GM19239 (cell line): ENCODE measurements at places on chromosomes 13 and 19.

- DNase-seq = no peak
Measured at GRCh38 chr13:46320406-46320805, 66.6 kb downstream of the RUBCNL start.

DNA sequence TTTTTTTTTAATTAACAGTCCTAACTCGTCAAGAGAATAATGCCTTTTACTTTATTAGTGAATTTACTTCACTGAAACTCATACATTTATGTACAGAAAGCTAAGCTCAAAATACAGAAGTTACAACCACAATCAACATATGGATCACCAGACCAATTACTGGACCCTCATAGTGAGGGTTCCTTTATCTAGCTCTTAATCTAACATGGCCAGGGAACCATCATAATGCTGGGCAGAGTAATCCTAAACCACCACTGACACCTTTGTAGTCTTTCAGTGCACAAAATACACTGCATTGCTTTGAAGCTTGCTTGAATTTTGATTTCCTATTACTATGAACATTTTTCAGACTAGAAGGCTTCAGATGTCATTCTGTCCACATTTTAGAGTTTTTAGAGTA is 1406.6 kb upstream of the PCDH9 start:
- DNase-seq = no peak

GRCh38 chr13:22017226-22017625 is 346.4 kb downstream of the FGF9 start:
- DNase-seq = no peak

DNA sequence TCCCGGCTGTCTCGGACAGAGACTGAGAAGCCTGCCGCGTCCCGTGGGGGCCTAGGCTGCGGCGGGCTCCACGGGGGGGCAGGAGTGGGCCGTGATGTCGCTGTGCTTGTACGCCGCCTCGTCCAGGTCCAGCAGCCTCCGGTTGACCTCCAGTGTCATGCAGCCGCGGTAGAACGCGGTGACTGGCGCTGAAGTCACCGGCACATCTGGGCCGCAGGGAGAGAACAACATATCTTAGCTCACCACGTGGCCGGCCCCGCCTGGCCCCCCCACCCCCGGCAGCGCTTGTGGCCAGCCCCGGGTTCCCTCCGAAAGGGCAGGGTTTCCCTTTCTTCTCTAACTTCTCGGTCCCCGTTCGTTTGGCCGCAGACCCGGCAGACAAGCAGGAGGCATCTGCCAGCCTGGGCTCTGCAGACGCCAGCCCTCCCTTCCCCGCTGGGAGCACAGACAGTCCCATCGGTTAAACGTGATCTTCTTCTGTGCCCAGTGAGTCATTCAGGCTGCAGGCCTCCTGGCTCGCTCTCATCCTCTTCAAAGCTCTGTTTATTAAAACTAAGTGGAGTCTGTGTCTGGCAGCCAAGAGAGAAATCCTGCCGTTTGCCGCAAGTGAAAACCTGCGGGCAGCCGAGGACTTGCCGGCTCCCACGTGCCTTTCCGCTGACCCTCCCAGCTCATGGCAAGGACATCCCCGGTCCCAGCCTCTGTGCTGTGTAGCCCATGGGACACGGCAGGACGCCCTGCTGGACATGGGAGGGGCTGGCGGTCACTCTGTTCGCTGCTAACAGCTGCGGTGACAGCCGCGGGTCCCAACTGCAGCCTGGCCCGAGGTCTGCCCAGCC is 42.8 kb downstream of the GAS6 start:
- DNase-seq = no peak

DNA sequence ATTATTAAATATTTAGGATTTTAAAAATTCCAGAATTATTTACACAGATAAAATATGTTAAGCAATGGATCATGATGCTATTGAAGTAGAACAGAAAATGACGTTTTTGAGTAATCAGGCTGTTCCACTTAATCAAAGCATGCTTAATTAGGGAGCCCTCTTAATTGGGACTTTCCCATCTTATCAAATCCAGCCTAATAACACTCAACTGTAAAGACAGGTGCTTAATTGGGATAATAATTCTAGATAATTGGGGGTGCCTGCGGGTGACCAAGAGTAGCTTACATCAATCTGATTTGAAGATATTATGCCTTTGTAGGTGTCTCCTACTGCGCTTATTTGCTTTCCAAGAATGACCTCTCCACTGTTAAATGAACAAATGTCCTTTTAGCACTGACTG is 742.2 kb upstream of the SLITRK6 start:
- no peak for DNase-seq

DNA sequence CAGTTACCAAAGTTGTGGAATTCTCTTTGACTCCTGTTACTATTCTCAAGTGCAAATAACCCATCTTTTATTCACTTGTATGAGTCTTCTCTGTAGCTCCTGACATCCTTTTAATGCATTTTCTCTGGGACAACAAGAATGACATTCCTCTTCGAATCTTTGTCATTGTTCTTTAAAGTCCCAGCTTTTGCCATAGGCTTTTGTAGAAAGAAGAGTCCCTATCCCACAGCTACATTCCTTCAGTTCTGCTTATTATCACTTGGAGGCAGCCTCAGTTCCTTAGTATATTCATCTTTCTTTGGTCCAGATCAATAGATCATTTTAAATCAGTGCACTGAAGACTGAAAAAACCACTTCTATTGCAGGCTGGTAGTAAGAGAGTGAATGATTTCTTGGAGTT is 560.2 kb downstream of the DACH1 start:
- DNase-seq = no peak

DNA sequence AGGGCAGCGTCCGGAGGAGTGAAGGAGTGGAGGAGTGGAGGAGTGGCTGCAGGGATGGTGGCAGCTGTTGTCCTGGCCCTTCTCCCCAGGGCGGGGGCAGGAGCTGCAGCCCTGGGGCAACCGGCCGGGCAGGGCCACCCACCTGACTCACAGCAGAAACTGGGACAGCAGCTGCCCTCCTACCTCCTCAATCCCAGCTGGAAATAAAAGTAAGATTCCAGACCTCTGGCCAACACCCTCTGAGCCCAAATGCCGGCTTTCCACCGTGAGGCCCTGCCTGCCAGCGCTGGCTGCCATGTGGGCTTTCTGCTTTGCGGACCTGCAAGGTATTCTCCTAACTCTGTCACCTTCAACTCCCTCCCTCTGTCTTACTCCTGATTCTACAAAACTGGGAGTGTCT is 3.3 kb upstream of the CLPP start:
- no peak for DNase-seq

- no peak for DNase-seq
Measured at GRCh38 chr19:53789708-53790678, 34.1 kb downstream of the NLRP12 start.

- no peak for DNase-seq
Measured at GRCh38 chr13:99909836-99910619, 61.5 kb downstream of the ZIC5 start.

DNA sequence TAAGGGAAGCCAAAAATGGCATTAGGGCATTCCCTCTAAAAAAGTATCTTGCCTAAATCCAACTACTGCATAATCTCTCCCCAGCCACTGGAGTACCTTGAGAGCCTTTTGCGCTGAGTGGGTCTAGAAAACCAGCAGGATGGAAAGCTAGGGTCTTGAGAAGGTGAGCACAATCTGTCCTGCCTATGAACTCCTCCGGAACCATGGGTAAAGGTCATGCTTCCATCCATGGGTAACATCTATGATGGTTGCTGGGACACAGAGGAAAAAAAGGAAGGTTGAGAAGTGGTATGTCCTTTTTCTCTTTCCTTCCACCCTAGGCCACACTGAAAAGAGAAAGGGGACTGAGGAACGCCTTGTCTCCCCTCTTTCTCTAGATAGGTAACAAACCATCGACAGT is 52.4 kb downstream of the ZNF676 start:
- DNase-seq = no peak

GRCh38 chr19:49985871-49986270 is 24.9 kb upstream of the SIGLEC11 start:
- DNase-seq = no peak

DNA sequence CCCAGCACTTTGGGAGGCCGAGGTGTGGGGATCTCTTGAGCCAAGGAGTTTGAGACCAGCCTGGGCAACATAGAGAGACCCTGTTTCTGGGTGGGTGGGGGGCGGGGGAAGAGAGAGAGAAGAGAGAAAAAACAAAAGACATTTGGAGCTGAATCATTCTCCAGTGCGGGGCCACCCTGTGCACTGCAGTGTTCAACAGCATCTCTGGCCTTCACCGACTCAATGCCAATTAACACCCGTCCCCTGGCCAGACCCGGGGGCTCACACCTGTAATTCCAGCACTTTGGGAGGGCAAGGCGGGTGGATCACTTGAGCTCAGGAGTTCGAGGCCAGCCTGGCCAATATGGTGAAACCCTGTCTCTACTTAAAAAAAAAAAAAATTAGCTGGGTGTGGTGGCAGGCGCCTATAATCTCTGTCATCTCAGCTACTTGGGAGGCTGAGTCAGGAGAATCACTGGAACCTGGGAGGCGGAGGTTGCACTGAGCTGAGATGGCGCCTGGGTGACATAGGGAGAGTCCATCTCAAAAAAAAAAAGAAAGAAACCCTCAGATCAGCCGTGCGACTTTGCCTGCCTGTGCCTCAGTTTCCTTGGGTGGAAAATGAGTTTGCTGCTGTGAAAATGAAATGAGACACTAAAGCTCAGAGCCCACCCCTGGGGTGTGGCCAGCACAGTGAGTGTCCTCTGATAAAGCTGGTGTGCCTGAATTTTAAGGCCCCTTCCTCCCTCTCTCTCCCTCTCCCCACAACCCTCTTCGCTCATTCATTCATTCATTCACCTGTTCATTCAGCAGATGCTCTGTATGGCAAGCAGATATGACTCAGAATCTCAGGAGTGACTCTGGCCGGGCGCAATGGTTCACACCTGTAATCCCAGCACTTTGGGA is 6.4 kb downstream of the KLF2 start:
- DNase-seq = no peak

- no peak for DNase-seq
Measured at GRCh38 chr19:7418596-7418995, 69.9 kb downstream of the ARHGEF18 start.

GRCh38 chr13:32956595-32956933 is 59.7 kb upstream of the KL start:
- no peak for DNase-seq

DNA sequence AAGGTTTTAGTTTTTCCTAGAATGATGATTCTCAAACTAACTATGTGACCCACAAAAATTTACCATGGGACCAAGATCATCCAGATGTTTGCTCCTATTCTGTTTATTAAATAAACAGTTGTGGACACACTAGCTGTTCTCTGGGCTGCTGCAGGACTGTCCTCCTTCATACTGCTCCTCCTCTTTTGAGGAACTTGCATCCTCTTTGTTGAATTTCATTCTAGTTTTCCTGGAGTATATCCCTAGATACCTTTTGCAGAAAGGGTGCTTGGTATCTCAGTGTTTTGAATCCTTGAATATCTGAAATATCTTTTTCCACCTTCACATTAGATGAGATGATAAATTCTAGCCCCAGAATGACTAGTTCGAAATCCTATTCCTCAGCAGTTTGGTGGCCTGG is 24.1 kb downstream of the VASP start:
- no peak for DNase-seq

GRCh38 chr13:34833562-34834182 is 108.4 kb upstream of the NBEA start:
- no peak for DNase-seq

DNA sequence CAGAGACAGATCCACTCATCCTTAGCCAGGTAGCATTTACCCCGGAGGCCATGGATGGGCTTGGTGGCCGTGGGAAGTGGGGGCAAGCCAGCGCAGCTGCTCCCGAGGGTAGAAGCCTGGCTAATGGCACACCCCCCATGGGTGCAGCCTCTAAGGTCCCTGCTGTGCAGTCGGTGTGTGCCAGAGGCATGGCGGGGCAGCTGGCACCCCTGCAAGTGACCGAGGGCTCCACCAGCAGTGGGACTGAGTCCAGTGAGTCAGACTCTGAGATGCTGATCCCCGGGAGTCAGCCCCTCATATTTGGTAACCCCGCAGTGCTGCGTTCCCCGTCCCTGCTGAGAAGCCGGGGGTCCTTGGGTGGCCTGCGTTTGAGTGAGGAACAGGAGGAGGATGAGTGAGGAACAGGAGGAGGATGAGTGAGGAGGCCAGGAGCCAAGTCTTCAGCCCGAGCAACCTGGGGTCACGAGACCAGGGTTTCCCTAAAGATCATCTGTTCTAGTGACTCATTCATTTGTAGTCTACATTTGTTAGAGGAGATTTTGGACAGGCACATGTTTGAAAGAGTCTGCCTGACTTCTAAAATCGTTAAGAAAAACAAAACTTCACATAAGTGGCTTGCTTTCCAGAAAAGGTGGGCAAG is 180.7 kb downstream of the STK24 start:
- no peak for DNase-seq

- no peak for DNase-seq
Measured at GRCh38 chr13:55199134-55199533, 1941.6 kb upstream of the PRR20A start.

DNA sequence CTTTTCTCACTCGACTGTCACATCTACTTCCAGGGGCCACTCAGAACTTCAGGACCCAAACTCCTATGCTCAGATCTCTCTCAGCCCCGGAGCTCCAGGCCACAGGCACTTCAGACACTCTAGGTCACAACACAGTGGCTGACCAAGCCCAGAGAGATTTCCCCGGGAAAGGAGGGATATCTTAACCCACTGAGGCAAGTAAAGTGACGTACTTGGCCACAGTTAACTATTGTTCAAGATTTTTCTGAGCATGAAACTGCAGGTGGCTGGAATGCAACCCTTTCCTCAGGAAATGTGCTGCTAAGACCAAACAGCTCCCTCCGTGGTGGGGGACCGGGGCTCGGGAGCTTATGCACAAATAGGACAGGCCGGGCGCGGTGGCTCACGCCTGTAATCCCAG is 23.9 kb downstream of the OPA3 start:
- no peak for DNase-seq

GRCh38 chr13:109642358-109642757 is 144.0 kb downstream of the IRS2 start:
- no peak for DNase-seq

GRCh38 chr19:13052447-13053175 is 50.0 kb downstream of the LYL1 start:
- no peak for DNase-seq

GRCh38 chr13:19695428-19695827 is 62.0 kb downstream of the MPHOSPH8 start:
- no peak for DNase-seq

GRCh38 chr13:56706485-56706884 is 434.2 kb upstream of the PRR20A start:
- DNase-seq = no peak

DNA sequence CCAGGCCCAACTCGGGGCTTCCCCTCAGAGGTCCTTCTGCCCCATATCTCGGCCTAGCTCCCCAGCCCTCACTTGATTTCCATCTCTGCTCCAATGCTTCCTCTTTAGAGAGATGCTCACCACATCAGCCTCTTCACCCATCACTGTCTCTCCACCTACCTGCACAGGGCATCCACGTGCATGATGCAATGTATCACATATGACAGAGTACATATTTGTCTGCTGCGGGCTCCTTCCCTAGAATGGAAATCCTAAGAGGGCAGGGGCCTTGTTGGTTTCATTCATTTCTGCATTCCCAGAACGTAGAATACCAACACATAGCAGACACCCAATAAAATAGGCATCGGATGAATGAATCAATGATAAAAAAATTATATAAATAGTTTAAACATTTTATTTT is 130.3 kb downstream of the USP12 start:
- no peak for DNase-seq

GRCh38 chr19:1968279-1969175 is 27.6 kb downstream of the CSNK1G2 start:
- no peak for DNase-seq

GRCh38 chr13:28318496-28318895 is 176.4 kb downstream of the FLT1 start:
- no peak for DNase-seq
